Islet precursor cell (in vitro differentiated cells): ENCODE measurements at places on chromosomes 3 and 15.

DNA sequence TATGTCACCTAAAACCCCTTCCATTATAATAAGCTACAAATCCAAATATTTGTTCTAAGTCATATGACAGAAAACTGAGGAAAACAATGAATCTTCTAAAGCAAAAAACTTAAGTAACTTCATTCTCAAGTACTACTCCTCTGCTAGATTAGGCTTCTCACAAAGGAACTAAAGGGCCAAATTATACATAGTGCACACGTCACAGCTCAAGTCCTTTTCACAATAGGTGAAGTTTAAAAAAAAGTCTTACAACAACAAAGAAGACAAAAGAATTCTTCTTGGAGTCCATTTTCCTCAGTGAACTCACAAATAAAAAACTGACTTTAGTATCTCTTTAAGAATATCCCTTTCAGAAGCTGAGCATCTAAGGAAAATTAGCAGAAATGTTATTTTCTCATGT is 479.9 kb downstream of the MAGI1 start:
- no peak for DNase-seq

- DNase-seq: no peak
These were observed 30.2 kb upstream of the MASP1 start for GRCh38 chr3:187321766-187322165.

DNA sequence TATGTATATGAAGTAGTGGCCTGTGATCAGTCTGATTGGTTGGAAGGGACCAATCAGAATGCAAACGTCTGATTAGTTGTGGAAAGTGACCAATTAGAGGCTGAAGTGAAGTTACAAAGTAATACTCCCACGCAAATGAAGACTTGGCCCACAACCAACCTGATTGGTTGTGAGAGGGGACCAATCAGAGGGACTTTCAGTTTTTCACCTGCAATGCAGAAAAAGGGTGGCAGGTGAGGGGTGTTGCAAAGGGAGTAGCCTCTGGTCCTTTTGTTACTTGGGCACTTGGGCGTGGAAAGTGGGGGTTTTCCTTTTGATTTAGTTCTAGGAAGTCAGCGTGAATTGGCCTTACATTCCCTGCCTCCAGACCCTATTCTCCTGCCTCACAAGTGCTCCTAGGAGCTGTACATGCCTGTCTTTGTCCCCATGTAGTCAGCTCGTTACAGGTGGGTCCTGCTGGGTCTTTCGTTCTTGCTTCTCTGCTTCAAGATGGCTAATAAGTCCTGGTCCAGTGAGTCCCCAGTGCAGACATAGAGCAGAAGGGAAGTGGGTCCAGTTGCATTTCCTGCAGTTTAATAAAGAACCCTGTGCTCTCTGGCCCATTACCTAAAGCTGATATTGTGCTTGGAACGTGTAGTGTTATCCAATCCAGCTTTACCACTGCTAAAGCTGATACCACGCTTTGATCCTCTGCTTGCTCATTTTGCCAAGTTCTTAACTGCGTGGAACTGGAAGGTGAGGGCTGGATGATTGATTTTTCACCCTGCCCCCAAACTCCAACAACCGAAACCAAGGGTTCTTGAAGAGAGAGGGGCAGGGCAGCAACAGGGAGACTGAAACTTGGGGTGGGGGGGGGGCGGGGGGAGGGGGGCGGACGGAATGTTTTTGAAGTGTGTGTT is 46.0 kb upstream of the CD47 start:
- no peak for DNase-seq

DNA sequence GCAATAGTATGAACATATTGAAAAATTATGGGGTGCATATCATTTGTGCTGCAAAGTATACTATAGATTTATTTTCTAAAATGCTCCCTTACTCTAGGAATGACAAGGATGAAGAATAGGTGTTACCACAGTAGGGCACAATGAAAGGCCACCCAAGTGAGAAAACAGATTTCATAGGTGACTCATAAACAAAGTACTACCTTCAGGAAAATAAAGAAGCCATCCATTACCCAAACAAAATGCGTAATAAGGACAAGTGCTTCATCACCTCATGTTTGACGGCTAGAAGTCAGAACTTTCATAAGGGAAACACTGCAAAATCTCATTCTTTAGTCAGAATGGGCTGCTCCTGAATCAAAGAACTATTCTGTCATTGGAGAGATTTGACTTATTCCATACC is 116.6 kb downstream of the MFSD1 start:
- DNase-seq: no peak

GRCh38 chr15:98778263-98778959 is 130.1 kb downstream of the IGF1R start:
- no peak for DNase-seq

DNA sequence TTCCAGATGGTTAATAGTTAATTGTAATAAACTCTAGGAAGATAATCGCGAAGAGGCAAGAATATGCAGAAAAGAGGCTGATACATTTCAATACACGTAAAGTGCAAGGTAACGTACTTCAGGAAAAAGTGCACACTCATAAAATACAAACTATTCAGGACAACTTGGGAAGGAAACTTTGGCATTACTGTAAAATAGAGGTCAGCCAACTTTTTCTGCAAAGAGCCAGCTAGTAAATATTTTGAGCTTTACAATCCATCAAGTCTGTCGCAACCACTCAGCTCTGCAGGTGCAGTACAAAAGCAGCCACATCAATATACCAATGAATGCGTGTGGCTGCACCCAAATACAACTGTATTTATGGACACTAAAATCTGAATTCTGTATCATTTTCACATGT is 51.6 kb upstream of the THUMPD3 start:
- no peak for DNase-seq

DNA sequence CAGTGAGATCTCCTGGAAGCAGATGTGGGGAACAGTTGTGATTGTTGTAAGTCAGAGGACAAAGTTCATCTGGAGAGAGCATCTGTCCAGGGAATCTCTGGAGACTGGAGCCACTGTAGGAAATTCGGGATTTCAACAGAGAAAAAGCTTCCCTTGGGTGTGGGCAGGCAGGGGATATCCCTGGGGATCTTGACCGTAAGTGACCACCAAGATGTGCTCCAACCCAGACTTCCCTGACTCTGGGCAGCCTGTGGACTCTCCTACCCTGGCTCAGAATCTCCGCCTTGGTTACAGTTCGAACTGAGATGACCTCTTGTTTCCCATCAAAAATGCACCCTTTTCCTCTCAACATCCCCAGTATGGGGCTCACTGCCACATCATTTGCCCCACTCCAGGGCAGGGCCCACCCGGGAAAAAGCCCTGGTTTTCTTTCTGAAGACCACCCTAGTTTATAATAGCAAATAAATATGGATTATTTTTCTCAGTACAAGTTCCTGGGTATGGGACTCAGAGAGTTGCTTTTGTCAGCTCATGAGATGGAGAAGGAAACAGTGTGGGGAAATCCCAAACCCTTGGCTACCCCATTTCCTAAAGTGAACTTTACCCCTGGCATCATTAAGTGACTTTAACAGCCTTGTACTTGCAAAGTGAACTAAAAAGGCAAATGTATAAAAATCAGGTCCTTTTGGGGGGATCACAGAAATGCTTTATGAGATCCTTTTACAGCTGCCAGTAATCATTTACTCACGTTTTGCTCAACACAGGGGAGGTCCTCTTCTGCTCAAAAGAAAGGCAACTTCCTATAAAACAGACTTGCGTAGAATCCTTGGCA is 89.9 kb downstream of the CCNL1 start:
- DNase-seq: no peak

DNA sequence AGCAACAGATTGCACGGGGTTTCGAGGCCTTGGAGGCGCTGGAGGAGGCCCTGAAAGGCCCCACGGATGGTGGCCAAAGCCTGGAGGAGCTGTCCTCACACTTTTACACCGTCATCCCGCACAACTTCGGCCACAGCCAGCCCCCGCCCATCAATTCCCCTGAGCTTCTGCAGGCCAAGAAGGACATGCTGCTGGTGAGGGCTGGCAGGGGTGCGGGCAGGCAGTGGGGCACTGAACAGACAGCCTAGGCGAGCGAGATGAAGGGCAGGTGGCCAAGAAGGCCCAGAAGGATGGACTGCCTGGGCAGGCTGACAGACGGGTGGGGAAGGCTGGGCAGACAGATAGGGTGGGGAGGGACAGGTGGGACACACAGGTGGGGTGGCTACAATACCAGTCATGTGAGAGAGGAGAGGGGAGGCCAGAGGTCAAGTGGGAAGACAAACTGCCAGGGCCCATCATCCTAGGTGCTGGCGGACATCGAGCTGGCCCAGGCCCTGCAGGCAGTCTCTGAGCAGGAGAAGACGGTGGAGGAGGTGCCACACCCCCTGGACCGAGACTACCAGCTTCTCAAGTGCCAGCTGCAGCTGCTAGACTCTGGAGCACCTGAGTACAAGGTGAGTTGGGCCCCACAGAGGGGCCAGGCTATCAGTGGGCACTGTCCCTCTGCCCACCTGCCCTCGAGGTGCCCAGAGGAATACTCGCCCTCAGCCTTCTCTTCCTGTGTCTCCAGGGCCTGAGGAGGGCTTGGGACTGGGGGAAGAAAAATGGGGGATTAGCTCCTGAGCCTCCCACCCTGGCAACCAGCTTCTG is 3.1 kb downstream of the PARP3 start:
- peak; percentile 46 for DNase-seq

DNA sequence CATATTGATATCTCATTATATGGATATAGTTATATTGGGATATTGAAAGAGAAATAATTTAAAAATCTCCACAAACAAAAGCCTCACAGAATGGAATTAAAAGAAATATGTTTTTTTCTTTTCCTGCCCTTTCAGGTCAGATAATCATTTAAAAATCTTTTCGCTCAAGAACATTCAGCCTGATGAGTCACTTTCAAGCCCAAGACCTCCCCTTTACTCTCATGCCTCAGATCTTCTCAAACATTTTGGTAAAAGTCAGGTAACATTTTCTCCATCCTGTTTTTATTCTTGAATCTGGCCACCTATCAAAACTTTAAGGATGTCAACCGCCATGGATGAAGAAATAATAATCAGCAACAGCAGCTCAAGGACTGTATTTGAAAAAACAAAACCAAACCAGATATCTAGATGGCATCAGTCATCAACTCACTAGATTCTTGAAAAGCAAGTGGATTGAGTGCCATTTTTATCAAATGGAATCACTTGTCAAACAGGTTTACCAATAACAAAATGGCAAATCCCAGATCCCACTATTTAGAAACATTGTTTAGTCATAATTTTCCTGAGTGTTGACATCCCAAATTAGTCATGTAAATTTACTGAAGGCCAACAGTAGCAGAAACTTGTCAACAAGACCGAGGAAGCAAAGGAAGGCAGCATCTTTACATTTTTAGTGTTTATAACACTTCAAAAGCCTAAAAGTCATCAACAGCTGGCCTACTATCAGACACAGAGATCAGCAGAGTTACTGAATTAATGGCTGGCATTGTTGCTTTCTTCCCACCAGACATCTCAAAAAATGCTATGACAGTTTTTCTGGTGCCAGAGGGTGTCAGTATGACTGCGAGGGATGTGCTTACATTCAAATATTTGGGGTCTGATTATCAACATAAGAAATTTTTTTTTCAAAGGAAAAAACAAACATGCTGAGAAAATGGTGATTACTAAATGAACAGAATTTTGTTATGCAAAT is 444.7 kb downstream of the MAGI1 start:
- no peak for DNase-seq

DNA sequence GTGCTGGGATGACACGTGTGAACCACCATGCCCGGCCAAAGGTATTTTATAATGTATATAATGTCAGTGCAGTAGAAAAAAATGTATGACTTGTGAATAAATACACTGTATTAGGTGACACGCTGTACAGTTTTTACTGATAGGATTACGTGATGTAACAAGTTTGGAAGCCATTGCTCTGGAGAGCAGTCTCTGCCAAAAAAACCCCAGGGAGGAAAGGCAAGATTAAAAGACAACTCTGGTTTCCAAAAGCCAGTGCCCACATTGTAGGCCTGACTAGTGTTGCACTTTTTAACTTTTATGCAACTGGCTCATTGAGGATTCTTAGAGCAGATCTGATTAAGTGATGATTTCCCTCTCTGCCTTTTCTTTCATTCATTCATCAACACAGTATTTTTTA is 62.0 kb upstream of the SLC2A2 start:
- DNase-seq: no peak

GRCh38 chr3:14486460-14486859 is 53.7 kb downstream of the GRIP2 start:
- no peak for DNase-seq

DNA sequence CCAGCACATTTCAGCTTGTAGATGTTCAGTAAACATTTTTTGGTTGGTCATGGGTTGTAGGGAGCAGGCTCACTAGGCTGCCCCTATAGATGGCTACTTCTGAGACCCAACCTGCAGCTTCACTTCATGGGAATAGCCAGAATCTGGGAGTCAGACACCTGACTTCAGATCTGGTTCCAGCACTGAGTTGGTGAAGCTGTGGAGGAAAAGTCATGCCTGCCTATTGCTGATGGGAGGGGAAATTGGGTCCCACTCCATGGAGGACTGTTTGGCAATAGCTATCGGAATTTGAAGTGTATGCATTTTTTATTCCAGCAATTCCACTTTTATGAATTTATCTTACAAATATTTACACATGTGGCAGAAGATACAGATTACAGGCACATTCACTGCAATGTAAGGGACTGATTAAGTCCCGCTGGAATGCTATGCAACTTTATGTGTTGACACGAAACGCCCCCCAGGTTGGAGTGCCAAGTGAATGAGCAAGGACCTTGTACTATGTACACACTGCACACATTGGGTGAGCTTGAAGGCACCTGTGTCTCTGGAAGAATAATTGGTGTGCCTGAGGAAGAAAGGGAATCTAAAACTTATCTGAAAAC is 7.8 kb upstream of the CCR1 start:
- DNase-seq: no peak

GRCh38 chr3:159913712-159914414 is 74.8 kb upstream of the IL12A start:
- DNase-seq: no peak

DNA sequence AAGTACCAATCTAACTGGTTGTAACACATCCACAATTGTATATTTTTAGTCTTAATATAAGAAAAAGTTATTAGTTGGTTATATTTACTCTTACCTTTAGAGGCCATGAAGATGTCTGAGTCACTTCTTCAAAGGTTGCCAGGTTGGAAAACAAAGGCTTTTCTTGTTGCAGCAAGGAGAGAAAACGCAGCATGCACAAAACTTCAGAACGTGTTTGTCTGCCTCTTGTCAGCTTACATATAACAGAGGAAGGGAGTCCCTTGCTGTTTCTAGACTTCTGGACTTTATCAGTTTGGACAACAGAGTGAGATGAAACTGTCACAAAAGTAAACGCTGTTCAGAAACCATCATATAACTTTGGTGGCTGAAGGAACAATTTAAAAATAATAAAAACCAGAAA is at the start of gene PLSCR5:
Gene PLSCR5 (minus strand): TSS at position 241 of the 400 bp plus-strand sequence. CDS start 134 bp downstream, at position 107.
- peak; percentile 78 for DNase-seq

- DNase-seq: no peak
These were observed 796.6 kb upstream of the ROBO1 start for GRCh38 chr3:80564391-80564790.
